Stimulated activated CD4-positive, alpha-beta T cell treated with anti-CD3 and anti-CD28 coated beads, Interleukin-2, amount 100 ng/mL, for 24 hours (primary cell): ENCODE measurements at places on chromosomes 6 and 20.

GRCh38 chr6:28542440-28543296 lies 17.0 kb downstream of the GPX5 start:
- peak; percentile 60 for DNase-seq

- peak; percentile 21 for DNase-seq
Observed at GRCh38 chr6:21595285-21596144, 2.0 kb downstream of the SOX4 start.

DNA sequence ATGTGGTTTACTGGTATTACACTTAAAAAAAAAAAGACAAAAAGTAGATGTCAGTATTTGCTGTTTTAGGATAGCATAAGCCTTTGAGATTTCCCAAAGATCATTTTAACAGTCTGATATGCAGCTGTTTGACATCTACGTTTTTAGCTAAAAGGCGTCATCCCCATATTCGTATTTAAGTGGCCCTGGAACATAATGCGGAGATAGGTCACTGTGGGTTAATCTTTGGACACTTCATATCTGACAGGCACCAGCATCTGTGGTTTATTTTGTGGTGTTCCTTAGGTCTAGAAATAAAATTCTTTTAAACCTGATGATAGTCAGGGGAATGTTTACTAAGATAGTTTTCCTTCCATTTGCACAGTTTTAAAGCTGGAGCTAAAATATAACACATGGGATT lies 313.7 kb downstream of the SOX4 start:
- no peak for DNase-seq

- DNase-seq: no peak
Observed at GRCh38 chr6:33170176-33171015, 21.9 kb downstream of the COL11A2 start.

GRCh38 chr6:13507306-13507860 lies 20.0 kb upstream of the GFOD1 start:
- DNase-seq: no peak

DNA sequence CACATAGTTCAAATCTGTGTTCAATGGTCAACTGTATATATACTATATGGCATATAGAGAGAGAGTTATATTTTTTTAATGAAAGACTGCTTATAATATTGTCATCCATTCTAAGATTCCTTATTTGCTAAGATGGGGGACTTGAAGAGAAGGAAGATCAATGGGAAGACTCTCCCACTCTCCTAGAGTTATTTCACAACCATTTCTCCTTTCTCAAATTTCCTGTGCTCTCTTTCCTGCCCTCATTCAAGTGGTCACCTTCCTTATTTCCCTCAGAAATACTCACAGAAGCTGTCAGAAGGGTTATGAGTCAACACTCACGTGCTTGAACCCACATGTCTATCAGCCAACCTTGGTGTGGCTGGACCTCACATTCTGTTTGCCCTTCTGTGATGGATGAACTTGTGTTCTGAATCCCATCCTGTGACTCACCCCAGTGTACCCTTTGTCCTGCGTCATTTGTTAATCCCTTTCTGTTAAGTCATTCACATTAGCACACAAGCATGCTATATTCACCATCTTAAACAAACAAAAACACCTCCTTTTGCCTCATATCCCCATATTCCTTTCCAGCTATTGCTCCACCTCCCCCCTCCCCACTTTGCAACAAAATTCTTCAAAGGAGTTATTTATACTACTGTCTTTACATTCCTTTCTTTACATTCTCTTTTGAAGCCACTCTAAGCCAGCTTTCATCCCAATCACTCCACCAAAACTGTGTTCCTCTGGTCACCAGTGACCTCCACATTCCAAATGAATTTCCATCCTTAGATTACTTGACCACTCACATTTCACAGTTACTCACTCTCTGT lies 279.3 kb upstream of the TCF21 start:
- no peak for DNase-seq

DNA sequence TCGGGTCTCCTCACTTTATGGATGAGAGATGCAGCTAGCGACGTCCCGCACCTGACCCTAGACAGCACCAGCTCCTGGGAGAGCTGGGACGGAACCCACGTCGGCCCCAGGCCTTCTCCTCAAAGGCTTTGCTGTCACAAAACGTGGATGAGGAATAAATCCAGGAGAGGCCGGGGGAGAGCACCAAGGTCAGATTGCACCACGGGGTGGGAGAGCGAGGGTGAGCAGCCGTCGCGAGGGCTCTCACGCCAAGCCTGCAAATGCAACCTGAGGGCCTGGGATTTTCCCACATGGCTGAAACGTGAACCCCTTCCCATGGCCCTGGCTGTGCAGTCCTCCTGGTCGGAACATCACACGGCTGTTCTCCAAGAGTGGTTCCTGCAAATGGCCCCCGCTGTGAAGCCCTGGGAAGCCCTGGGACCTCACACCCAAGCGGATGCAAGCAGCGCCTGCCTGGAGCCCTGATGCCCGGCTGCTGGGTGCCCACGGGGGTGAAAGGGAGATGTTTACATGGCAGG lies 45.3 kb downstream of the DLL1 start:
- DNase-seq: no peak

DNA sequence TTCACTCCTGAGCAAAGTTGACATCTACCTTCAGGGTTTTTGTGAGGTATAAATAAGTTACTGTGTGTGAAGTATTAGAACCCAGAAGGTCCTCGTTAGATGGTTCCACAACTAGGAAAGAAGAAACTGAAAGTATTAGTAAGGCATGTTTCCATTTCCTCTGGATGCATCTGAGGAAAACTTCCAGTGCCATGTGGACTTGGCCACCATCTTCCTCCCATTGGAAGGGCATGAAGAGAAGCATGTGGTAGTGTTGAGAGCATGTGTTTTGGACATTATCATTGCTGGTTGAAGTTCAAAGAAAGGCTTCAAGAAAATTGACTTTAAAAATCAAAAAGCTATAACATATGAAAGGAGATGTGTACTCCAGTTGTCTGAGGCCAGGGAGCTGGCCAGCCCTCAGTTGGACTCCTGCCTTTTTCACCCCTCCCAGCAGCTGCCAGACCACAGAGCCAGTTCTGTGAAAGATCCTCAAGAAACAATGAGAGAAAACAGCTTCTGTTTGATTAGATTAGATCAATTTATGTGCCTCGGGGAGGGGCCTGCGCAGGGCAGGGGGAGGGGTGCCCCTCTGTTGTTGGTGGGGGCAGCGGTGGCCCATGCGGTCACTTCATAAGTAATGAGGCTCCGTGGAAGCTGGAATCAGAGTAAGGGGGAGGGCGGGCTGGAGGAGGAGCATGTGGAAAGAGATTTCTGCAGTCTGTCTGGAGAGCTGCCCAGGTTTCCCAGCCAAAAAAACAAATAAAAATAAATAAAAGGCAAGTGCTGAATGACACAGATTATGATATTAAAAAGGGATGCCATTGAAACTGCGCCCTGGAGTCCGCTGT lies 154.0 kb downstream of the JARID2 start:
- DNase-seq: no peak

DNA sequence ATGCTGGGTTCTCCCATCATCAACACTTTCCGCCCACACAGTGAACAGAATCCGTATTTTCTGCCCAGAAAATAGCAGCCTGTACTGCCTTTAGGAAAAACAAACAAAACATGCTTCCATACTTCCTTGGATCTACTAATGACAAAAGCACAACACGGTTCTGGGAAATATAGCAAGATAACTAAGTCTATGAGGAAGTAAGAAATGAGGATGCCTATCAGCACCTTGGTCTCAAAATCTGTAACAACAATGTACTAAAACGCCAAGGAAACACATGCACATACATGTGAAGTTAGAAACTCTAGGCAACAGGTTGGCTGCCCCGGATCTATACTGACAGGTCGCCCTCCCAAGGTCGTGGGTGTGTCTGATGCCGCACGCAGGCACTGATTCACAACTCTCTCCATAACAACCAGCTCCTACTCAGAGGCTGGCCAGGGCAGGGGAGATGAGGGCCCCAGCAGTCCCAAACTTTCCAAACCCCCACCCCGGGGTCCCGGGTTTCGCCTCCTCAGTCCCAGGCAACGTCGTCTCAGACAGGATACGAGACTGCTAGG lies 710 bp downstream of the BTBD9 start:
- DNase-seq: peak; percentile 62

DNA sequence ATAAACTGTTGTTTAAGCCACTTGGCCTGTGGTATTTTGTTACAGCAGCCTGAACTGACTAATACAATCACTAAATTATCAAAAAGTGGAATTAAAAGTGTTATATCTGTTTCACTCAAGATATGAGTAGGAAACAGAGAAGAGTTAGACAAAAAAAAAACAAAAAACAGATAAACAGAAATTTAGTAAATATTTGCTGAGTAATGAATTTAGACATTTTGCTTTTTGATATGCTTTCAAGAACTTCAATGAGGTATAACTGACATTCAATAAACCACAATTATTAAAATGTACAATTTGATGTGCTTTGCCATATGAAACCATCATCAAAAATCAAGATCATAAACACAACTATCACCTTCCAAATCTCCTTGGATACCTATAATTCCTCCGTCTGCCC lies 369.2 kb downstream of the PAX1 start:
- no peak for DNase-seq

GRCh38 chr6:53629862-53630532 lies 35.6 kb downstream of the KLHL31 start:
- no peak for DNase-seq

GRCh38 chr6:108742041-108742440 lies 106.2 kb upstream of the ARMC2 start:
- DNase-seq: no peak

DNA sequence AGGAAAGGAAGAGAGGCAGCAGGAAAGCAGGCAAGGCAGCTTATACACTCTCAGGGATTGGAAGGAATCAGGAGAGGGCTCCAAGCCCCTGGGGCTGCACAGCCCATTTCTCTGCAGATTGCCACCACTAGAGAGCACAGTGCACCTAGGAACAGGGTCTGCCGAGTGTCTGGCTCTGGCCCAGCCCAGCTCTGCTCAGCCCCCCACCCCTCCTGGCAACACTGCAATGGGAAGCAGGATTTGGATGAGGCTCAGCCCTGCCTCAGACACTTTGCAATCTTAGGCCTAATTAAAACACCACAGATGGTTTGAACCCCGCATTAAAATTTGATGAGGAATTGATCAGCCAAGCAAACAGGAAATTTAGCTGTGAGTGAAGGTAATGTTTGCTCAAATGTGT lies 252.7 kb downstream of the DHX35 start:
- no peak for DNase-seq
